ENCODE measurements at places on chromosomes 5 and 9. TPM values are rescaled to one million over a fixed set of nuclear protein-coding genes. Genes with fewer than 3 reads are reported as not detected.

SLC6A3 gene
- total RNA-seq = not detected

ZNF462 gene
- 0.13 TPM for total RNA-seq

DCTN3 gene
- 83.3 TPM for total RNA-seq

TSSK1B gene
- total RNA-seq = not detected

OR1K1 gene
- total RNA-seq = not detected

SPACA9 gene
- total RNA-seq = 2.6 TPM

DNA sequence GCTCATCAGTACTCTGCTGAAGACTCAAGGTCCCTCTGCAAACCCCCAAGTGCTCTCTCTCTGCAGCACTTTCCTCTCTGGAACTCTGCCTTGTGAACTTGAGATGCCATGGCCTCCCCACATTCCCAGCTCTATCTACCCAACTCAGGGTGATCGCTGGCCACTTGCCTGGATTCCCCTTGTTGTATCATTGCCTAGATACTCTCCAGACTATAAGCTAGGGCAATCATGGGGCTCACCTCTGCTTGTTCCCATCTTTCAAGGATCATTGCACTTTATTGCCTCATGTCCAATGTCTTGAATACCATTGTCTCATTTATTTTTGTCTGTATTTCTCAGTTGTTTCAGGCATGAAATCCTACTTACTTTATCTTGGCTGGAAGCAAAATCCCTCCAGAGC lies 144.1 kb downstream of the PLPPR1 start:
- DNase-seq = no peak

DNA sequence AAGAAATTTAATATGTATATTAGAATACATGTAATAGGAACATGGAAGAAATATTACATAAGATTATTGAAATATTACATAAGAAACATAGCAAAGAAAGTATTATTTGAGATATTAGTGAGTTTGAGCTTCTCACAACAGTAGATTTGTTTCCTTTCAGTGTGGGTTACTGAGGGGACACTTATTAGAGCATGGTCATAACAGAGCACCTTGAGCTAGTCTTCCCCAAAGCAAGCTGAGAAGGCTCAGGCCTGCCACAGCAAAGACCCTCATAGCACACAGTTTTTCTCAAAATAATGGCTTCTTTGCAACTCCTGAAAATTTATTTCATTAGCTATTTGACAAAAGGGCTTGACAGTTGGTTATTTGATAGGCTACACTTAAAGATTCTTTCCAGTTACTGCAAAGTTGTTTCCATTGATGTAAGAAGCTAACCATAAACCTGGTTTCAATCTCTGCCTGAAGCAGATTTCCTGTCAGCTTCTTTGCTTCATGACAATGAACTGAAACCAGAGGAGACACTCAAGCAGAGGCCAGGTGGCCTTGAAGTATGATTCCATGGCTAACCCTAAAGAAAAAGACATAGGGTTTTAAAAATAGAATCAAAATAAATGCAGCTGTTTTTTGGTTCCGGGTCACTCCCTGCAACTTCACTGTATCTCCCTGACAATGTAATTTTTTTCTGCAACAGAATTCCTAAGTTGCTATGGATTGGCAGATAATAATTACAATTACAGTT lies 68.6 kb downstream of the ERMP1 start:
- DNase-seq = no peak

DNA sequence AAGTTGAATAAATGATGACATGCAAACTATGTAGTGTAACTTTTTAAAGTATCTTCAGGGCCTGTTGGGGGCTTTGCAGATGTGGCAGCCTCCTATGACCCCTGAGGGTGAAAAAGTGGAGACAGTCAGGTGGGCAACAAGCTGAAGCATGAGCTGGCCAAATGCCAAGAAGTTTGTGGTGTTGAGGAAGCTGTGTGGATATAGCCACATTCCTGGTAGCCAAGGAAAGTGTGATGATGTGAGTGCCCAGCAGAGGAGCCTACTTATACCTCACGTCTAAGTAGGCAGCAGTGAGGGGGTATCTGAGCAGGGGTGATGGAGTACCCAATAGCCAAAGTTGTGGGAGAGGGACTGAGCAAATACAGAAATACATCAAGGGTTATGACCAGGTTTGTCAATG lies 621.2 kb upstream of the CDH6 start:
- no peak for DNase-seq

GRCh38 chr9:86329649-86330048 lies 24.6 kb downstream of the TUT7 start:
- no peak for DNase-seq

DNA sequence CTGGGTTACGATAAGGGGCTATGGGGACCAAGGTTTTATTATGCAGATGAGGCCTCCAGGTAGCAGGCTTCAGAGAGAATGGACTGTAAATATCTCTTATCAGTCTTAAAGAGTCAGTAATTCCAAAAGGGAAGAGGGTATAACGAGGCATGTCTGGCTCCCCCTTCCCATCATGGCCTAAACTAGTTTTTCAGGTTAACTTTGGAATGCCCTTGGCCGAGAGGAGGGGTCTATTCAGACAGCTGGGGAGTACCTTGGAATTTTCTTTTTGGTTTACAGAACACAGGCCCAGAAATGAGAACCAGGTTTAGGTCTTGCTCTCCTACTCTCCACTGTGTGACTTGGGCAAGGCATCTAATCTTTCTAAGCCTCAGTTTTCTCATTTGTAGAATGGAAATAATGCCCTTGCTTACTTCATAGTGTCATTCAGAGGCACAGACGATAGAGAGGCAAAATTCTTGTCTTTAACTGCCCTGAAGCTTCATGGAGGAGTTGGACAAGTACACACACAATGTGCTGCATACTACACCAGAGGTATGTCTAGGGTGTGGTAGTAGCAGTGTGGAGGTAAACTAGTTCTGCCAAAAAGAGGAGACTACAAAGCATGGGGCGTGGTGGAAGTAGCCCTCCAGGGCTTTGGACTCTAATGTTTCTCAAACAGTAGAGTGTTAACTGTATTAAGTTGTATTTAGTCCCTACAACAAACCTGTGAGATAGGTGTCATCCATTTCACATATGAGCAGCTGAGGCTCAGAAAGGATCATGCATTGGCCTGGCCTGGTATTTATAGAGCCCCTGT lies 45.5 kb downstream of the IRF1 start:
- no peak for DNase-seq

DNA sequence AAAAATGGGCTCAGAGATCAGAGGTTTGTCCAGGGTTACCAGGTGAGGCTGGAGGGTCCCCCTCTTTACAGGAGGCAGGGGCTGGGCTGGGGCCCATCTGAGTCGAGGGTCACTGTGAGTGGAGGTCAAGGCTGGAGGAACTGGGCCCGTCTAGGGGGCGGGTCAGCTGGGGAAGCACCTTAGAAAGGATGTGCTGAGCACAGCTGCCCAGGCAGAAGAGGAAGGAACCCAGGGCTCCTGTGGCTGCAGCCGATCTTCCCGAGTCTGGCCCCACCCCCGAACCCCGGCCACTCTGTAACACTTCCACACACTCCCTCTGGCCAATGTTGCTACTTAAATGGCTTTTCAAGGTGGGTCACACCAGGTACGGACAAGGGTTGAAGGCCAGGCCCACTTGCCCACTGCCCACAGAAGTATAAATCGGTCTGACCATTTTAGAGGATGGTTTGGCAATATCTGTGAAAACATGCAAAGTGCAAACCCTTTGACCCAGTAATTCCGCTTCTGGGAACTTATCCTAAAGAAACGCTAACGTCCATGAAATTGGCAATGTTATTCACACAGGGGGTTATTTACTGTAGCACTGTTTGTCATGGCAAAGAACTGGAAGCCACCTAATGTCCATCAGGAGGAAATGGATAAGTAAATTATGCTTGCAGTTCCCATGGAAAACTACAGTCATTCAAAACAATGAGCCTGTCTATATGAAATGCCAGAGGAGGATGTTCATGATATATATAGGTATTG lies 30.5 kb upstream of the EEIG1 start:
- no peak for DNase-seq

DNA sequence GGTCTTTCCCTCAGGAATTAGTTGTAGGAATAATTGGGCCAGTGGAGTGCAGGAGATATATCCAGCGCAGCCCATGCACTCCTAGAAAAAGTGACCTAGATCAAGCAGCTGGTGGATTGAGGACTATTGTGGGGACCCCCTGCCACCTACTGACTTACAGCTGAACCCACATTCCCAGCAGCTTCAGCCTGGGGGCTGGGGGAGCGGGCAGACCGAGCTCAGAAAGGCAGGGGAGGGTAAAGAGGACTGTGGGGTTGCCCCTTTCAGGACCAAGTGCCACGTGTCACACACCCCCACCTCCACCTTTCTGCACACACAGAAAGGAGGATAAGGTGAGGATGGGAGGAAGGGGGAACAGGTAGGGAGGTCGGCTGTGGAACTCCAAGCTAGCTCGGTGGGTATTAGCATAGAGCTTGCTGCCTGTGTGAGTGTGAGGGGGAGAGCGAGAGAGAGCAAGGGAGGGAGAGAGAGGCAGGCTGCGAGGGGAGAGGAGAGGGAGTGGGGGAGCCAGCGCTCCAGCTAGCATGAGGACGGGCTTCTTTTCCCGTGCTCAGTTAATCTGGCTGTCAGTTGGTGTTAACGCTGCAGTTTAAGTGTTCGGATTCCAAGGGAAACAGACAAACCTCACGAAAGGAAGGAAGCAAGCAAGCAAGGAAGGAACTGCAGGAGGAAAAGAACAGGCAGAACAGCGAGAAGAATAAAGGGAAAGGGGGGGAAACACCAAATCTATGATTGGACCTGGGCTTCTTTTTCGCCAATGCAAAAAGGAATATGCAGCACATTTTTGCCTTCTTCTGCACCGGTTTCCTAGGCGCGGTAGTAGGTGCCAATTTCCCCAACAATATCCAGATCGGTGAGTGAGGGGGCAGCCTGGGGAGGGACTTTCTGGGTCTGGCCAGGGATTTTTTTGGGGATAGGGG lies at the start of gene GRIA1:
TSS of gene GRIA1 (plus strand) at position 553 of the 920 bp plus-strand sequence.
- DNase-seq = no peak

DNA sequence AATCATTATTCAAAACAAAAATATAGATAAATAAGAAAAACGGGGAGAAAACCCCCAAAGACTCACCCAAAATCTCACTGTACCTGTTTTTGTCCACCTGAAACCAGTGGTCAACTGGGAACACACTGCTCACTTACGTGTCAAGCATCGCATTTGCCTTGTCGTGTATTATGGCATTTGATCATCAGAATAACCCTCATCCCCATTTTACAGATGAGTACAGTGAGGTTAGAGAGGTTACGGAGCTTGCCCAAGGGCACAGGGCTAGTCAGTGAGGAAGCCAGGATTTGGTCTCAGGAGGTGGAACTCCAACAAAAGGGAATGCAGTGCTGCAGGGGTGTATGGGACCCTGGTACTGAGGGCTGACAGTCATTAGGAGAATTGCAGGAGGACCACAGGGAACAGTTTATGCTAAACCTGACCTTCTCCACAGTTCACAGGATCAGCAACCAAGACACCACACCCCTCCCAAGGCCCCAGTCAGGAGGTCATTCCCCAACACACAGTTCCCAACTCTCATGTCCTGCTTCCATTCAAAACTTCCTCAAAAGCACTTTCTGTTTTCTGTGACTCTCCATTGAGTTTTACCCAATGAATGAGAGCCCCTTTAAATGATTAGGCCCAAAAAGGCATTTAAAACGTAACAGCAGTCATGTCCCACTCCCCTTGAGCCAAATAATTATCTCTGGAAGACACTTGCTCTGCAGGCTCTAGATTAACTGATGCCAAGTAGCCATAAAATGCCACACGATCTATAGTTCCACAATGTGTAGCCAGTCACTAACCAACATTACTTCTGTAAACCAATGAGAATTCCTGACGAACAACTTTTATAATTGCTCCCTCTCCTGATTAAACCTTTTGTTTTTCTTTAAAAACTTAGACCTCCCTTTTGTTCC lies 50.8 kb downstream of the CTSL start:
- DNase-seq = no peak

DNA sequence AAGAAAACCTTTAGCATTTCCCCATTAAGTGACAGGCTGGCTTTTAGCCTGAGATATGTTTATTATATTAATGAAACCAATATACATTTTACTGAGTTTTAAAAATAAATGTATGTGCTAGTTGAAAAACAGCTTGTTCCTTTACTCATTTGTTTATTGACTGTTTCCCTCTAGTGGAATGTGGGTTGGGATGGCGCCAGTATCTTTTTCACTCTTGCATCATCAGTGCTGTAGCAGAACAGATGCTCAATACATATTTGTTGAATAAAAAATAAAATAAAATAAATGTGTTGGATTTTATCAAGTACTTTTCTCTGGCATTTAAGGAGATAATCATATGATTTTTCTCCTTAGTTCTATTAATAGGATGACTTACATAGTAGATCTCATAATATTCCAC lies 43.0 kb downstream of the FSTL4 start:
- DNase-seq = no peak

DNA sequence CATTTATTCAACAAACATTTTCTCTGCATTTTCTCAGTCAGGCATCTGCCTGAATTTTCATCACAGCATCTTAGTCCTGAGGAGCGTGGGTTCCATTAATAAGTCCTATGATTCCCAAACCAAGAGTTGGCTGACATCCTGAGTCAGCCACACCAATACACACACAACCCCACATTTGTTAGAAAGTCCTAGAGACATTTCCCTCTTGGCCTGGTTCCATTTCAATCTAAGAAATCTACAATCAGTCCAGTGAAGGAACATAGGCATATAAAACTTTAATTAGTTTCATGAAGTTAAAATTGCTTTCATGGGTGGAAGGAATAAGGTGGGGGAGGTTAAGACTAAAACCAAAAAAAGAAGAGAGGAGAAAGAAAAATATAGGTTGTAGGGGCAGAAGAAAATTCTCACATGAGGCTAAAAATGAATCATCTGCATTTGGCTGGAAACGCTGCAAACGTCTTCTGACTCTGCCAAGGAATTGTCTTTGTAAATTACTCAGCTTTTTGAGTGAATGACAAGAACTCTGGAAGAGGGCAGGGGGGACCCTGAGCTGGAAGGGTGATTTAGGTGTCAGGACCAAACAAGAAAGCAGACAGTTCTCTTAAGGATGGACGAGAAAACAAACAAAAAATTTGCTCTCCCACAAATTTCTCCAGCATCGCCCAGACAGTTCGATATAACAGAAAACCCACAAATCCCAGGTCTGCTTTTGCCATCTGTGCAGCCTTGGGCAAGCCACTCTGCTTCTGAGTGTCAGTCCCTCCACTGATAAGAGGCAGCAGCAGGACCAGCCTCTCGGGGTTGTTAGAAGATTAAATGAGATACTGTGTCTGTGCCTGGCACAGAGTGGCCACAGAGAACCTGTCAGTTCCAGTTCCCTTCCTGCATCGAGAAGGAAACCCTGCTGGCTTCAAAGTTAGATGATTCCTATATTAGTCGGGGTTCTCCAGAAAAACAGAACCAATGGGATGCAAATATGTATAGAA lies 289.7 kb downstream of the CDK5RAP2 start:
- no peak for DNase-seq
